Astrocyte (in vitro differentiated cells and primary cell): ENCODE measurements at places on chromosomes 2 and 18. TPM values are rescaled to one million over a fixed set of nuclear protein-coding genes. Genes with fewer than 3 reads are reported as not detected.

DNA sequence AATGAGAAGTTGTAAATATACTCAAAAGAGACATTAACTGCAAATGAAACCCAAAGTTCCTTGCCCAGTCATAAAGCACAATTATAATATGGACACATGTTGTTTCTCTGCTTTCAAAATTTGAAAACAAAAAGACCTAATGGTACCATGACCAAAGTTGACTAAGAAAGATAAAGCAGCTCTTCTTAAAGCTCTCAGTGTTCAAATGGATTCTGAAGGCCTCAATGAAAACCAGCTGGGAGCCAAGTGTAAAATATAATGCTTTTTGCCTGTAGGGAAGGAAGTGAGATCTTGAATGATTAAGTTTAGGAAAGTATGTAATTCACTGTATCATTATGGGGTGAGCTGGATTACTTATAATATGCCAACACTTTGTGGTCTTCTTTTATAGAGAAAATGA, 178.6 kb downstream of the SATB2 start:
- no peak for DNase-seq

- DNase-seq: no peak
Measured at GRCh38 chr18:49162226-49162864, 211.6 kb upstream of the SMAD7 start.

Gene HAAO
- 1.1 and 1.3 TPM in 2 replicates for total RNA-seq

GRCh38 chr2:54613386-54613785, 110.1 kb upstream of the EML6 start:
- DNase-seq: no peak
